Skeletal muscle tissue (tissue), 5 donors: ENCODE measurements at places on chromosomes 16 and 17. TPM values are rescaled to one million over a fixed set of nuclear protein-coding genes. Genes with fewer than 3 reads are reported as not detected.

Gene CDH3
- not detected for total RNA-seq

Gene MMP25
- total RNA-seq: 0.52 TPM

Gene CCDC200
- total RNA-seq: not detected

Gene CTF1
- 0.52 TPM for total RNA-seq

Gene NKD1
- total RNA-seq: 2.1 TPM

Gene BCO1
- total RNA-seq: not detected

Gene KRT32
- not detected for total RNA-seq

Gene CACNG4
- 1.6 TPM for total RNA-seq

Gene RAB11FIP3
- total RNA-seq: 5.2 TPM

Gene CIITA
- 1.0 TPM for total RNA-seq

Gene MT3
- total RNA-seq: 1.0 TPM

Gene NOTUM
- total RNA-seq: 0.52 TPM

Gene MYH1
- total RNA-seq: 12.0 TPM

Gene KRT13
- not detected for total RNA-seq

Gene GAS2L2
- total RNA-seq: not detected

Gene C16orf74
- 1.0 TPM for total RNA-seq

Gene KIFC3
- 9.9 TPM for total RNA-seq

Gene WRAP53
- total RNA-seq: 7.3 TPM

Gene SMIM5
- 3.7 TPM for total RNA-seq

Gene LITAFD
- total RNA-seq: not detected

Gene SCNN1G
- total RNA-seq: not detected

Gene LRRC37A
- 2.6 TPM for total RNA-seq

Gene SRL
- total RNA-seq: 230 TPM

Gene SLC6A4
- total RNA-seq: 1.6 TPM

Gene PRSS8
- total RNA-seq: not detected

Gene KRTAP9-2
- not detected for total RNA-seq

Gene TP53TG3D
- 1.0 TPM for total RNA-seq

Gene HS3ST6
- not detected for total RNA-seq

Gene P2RX5
- 13.0 TPM for total RNA-seq

Gene TBC1D3
- total RNA-seq: not detected

Gene CA7
- total RNA-seq: not detected

Gene KRT222
- total RNA-seq: 0.52 TPM

Gene NEUROD2
- total RNA-seq: not detected

Gene TMEM92
- total RNA-seq: not detected

Gene ATP2A1
- 502 TPM for total RNA-seq

Gene AHSP
- total RNA-seq: 150 TPM

Gene EPN3
- total RNA-seq: not detected
